ENCODE measurements at places on chromosomes 16 and 17.

GRCh38 chr16:27226976-27227705, 23.8 kb downstream of the KDM8 start:
- no peak for DNase-seq

- DNase-seq, result no peak
Measured at GRCh38 chr17:4980644-4981216, 6.7 kb downstream of the CAMTA2 start.

- no peak for DNase-seq
Measured at GRCh38 chr16:13307851-13308250, 406.5 kb downstream of the SHISA9 start.

GRCh38 chr16:78446992-78447563, 347.6 kb downstream of the WWOX start:
- DNase-seq, result no peak

GRCh38 chr16:3720418-3720817, 3.1 kb upstream of the TRAP1 start:
- DNase-seq, result no peak

- DNase-seq, result no peak
Measured at GRCh38 chr17:76085731-76086366, 6.9 kb downstream of the ZACN start.

- DNase-seq, result no peak
Measured at GRCh38 chr16:87832137-87832527, 37.2 kb downstream of the SLC7A5 start.

Measured in T-helper 1 cell (primary cell).